Stimulated activated CD4-positive, alpha-beta T cell treated with anti-CD3 and anti-CD28 coated beads, Interleukin-15, amount 100 ng/mL, for 48 hours (primary cell): ENCODE measurements at places on chromosomes 1 and 21.

- no peak for DNase-seq
These were observed 430 bp downstream of the BTG2 start for GRCh38 chr1:203305809-203306088.

GRCh38 chr1:92730476-92730875 lies 54.4 kb downstream of the EVI5 start:
- DNase-seq = no peak

DNA sequence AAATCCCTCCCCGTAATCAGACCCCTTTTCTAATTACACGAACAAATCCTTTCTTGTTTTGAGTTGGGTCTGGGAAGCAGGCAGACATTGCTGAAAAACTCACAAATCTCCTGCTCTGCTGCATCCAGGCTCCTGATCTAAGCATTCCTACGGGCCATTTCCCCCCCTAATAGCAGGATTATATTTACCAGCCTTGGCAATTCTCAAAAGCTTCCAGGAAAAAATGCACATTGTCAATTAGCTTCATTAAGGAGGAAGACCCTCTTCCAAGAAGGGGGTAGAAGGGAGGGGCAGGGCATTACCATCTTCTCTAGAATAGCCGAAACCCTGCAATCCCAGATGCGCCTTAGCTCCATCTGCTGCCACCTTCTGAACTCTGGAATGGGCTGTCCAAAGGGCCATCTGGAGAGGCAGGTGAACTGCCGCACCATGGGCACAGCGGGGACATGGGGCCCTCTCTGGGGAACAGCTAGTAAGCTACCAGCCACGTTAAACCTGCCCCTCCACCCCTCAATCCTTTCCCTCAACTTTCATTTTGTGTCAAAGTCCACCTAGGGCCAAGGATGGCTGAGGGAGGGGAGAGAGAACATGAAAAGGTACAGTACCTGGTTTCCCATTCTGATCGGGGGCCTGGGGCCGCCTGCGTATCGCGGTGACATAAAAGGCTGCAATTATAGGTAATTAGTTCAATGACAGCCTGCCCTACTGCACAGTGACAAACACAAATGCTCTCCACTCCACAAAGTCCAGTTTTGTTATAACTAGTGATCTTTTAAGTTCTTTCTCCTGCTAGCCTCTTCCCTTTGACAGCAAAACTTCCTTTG lies 56.8 kb downstream of the MRPL37 start:
- DNase-seq = no peak

- DNase-seq = no peak
These were observed 96.6 kb downstream of the SEC16B start for GRCh38 chr1:177873238-177873637.

- DNase-seq = no peak
These were observed 278.0 kb upstream of the KAZN start for GRCh38 chr1:14320518-14320917.

DNA sequence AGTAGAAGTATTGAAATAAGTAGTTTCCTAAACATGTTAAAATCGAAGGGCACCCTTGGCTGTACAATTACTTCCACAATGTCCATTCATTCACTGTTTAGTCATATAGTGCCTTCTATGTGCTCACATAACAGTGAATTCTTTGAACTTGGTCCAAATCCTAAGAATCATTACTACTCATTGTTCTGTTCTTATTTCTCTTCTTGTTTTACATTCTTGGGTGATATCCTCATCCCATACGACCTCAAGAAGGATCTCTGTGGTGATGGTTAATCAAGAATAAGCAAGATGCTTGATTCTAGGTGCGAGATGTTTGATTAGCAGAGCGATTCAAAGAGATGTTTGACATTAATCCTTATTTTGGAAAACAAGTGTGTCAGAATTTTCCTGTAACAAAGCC lies 667.4 kb upstream of the ZP4 start:
- no peak for DNase-seq

DNA sequence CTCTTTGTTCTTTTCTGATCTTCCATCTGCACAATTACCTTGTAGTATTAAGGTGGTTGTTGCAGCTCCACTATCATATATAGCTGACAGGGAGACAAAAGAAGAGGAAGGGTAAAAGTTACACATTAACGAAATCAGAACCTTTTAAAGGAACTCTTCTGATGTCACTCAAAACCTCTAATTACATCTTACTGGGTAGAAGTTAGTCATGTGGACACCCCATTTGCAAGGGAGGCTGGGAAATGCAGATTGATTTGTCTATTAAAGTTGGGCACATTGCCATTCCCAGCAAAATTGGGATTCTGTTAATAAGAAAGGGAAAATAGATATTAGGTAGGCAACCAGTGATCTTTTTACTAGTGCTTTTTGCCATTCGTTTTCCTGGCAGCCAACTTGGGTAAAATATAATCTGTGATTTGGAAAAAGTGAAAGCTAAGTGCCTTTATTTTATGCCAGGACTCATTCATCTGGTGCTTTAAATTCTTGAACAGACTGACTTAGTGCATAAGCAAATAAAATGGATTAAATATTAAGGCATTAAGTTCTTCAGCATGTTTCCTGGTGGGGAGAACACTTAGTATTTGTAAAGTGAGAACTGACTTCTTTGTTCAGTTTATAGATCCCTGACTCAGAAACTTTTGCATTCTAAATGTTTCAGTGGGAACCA lies 71.3 kb downstream of the DNM3 start:
- DNase-seq = no peak

DNA sequence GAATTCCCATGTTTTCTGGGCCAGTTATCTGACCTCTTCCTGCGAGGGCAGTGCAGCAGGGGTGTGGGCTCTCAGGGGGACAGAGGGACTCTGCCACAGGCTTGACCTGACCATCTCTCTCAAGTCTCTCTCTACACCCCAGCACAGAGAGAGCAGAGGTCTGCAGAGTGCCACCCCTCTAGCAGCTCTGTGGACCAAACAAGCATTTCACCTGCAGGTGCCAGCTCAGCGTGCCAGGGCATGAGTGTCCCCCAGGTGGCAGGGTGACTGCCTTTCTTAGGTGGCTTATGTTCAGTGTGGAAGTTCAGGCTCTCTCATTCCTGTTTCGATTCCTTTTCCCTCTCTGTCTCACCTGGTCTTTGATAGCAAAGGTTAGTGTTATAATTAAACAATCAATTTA lies 191.3 kb downstream of the CACNA1E start:
- no peak for DNase-seq

DNA sequence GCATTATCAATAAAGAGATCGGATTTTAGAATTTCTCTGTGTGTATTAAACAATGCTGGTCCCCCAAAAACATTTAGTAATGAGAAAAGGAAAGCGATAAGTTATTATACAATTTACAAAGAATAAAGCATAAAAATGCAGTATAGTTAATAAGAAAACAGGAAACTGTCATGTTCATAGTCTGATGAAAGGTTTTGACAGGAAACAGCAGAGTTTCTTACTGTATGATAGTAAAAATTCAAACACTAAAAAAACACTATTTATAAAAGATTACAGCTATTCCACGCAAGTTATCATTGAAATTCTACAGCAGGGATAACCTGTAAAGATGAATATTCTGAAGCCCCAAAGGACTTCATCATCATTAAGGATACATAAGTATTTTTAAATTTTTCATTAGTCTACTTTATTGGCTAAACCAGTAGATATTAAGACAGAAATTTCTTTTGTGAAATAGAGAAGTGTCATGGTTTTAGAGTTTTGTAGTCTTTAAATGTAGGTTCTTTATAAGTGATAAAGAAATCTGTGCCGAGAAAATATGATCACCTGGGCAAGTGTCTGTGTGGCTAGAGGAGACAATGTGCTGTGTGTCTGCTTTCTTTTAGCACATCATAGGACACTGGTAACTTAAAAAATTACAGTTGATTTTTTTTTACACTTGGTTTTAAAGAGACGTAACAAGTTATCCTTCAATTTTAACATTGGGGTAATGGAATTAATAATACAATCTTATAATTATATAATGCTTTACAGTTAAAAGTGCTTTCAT lies 49.7 kb upstream of the GFI1 start:
- no peak for DNase-seq

GRCh38 chr21:26776310-26777021 lies 68.7 kb downstream of the ADAMTS1 start:
- no peak for DNase-seq

GRCh38 chr1:230540421-230541155 lies 101.7 kb upstream of the COG2 start:
- DNase-seq = no peak

DNA sequence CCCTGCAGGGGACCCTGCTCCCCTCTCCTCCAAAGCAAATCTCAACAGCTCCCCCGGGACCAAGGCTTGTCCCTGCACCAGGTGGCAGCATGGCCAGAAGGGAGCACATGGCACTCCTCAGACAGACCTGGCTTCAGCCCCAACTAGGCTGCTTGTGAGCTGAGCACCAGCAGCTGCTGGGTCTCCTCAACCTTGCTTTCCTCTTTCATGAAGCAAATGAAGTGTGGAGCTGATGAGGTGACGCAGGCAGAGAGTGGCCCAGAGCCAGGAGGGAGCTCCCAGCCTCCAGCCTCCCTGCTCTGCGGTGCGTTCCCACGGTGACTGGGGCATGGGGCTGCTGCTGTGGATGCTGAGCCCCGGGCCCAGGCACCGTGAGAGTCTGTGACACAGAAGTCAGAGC lies 34.0 kb downstream of the MEGF6 start:
- no peak for DNase-seq

- DNase-seq = no peak
These were observed at the start of gene S100A8 for GRCh38 chr1:153390938-153391710. Gene S100A8, minus strand, starts transcription at chr1:153391073. Its CDS starts 538 bp downstream, at chr1:153390535.

- DNase-seq = no peak
These were observed 10.2 kb downstream of the MACF1 start for GRCh38 chr1:39214714-39214997.

DNA sequence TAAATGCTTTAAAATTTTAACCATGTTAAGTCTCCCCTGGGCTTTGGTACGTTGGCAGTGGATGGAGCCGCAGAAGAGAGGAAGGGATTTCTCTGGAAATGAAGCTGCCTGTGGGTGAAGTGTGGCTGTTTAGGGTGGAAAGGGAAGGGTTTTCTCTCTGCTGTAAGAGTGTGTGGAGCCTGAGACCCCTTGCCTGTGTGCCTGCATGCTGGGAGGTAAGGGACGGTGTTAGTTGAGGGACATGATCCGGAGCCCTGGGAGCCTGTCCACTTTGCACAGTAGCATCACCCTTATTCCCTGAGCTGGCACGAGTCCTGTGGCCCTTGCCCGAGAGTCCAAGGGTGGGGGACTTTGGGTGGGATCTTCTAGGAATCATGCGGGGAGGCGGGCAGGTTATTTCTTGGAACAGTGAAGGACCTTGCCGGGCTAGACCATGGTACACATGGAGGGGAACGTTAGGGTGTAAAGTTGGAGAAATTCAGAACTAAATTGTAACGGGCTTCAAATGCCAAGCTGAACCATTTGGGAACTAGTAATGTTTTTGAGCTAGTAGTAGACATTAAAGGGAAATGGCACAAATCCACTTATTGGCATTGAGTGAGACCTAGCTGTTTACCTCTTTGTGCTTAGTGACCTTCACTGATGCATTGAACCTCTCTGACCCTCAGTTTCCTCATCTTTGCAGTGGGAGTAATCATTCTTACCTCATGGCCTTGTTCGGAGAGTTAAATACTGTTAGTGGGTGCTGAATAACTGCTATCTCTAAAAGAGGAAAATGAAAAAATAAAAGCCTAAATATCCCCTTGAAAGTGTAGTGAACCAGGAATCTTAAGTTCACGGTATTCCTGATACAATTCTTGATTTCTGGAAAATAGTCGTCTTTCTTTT lies 3.5 kb downstream of the GALNT2 start:
- no peak for DNase-seq

DNA sequence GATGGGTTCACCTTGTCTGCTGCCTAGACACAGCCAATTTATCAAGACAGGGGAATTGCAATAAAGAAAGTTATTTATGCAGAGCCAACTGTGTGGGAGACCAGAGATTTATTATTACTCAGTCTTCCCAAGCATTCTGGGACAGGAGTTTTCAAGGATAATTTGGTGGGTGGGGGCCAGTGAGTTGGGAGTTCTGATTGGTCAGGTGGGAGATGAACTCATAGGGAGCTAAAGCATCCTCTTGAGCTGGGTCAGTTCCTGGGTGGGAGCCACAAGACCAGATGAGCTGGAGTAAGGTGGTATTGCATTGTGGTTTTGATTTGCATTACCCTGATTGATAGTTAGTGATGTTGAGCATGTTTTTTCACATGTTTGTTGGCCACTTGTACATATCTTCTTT lies 86.1 kb downstream of the PRKAB2 start:
- no peak for DNase-seq

DNA sequence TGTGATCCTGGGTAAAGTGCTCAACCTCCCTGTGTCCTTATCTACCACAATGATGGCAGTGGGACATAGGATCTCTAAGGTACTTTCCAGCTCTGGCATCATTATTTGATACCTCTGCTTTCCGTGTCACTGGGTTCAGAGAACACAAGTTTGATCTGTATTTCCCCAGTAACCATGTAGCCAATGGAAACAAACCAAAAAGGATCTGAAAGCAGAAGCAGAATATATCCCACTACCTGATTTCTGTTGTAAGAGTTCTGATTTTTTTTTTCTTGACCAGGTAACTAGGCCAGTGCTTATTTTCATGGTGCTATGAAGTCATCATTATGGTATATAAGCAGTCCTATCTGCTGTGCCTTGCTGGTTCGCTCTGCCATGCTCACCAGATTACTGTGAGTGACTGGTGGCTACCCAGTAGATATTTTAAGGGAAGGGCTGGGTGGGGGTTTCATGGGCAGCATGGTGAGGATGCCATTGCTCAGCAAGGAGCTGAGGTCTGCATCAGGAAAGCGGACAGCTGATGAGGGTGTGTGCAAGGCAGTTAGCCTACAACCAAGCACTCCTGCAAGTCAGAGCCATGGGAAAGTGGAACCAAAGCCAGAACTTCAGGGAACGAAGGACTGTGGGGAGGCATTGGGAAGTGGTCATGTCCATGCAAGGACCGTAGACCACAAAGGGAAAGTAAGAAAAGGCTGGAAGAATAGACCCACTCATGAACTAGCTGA lies 104.9 kb upstream of the EDEM3 start:
- no peak for DNase-seq

DNA sequence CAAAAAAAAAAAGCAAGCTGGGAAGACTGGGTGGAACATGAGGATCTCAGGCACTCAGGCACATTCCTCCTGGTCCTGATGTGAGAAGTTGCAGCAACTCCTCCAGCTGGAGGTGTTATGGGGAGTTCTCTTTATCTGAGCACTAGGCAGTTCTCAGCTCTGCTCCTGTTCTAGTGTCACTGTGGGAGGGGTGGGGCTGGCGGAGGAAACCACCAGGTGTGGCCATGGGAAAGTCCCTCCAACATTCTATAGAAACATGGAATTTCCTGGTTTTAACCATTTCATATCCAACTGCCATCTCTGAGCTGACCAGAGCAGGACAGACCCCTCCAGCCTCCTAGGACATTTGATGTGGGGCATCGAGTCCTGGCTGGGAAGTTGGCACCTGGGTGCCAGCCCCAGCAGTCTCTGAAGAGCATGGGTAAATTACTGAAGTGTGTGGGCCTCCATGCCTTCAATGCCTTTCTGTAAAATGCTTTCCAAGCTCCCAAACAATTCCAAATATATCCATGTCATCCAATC lies 804 bp upstream of the IKBKE start:
- DNase-seq = no peak

DNA sequence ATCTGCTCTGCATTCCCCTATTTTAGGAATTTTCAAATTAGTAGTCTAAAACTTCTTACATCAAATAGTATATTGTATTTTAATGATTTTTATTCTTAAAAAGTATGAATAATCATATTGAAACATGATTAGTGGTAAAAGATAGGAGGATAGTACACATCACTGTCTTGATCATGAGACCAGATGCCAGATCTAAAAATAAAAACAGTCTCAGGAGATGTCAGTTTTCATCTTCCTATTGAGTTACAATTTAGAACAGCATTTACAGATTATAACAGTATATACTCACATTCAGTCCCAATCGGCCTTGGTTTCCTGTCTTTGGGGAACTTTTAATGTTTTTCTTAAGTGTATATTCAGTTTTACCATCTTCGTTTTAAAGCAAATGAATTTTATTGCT lies 95.9 kb downstream of the USP25 start:
- DNase-seq = no peak
